NCI-H1417 (cell line): ENCODE measurements at places on chromosomes 3 and 15.
A peak's percentile ranks its signal among the peaks of the same experiment; 100 is the strongest.

GRCh38 chr3:41601404-41601987, 360.4 kb downstream of the ULK4 start:
- DNase-seq: no peak

DNA sequence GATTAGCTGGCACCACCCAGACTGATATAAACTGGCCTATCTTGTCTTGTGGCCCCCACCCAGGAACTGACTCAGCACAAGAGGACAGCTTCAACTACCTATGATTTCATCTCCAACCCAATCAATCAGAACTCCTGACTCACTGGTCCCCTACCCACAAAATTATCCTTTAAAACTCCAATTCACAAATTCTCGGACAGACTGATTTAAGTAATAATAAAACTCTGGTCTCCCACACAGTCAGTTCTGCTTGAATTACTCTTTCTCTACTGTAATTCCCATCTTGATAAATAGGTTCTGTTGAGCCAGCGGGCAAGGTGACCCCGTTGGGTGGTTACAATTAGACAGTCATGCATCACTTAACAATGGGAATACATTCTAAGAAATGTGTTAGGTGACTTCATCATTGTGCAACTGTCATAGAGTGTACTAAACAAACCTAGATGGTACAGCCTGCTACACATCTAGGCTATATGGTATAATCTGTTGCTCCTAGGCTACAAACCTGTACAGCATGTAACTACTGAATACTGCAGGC, 48.1 kb upstream of the MAP4 start:
- DNase-seq: no peak

- no peak for DNase-seq
Observed at GRCh38 chr3:132290833-132291232, 26.4 kb upstream of the ACP3 start.

- no peak for DNase-seq
Observed at GRCh38 chr3:49401766-49402165, 10.0 kb downstream of the RHOA start.

DNA sequence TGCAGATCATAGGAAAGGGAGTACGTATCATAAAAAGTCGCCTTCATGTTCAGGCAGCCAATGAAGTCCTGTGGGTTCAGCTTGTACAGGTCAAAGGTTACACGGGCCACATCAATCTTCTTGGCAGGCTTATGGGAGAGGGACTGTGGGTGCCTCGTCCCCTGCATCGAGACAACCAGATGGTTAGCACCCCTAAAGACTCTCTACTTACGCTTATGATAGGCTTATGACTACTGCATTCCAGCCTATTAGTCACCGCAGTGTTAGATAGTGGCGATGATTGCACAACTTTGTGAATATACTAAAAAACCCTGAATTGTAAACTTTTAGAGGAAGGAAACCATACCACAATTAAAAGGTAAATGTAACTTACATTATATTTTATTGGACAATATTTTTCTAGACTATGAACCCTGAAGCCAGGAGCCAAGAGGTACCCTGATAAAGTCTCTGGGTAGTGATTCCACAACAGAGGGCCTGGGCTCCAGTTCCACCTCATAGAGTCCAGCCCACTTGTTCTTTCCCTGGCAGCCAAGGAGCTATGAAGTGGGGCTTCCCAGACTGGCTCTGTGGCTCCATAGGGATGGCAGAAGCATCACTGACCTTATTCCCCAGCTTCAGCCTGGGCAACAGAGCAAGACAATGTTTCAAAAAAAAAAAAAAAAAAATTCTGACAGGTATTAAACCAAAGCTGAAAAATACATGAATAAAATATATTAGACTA, 2.5 kb upstream of the FANCD2 start:
- no peak for DNase-seq

DNA sequence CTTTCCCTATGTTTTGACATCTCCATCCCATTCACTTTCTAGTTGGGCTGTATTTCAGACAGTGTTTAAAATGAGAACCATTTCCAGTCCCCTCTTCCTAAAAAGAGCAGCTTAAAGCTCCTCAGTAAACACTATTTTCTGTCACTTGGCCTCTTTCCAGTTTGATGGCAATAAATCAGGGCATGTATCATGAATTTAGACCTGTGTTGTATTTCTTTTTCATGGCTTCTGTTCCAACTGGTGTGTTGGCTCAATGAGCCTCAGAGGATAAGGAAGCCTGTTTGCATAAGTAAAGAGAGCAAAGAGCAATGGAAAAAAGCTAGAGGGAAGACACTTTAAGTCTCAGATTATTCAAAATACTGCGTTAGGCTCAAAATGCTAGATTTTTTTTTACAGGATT, 7.2 kb downstream of the CCDC80 start:
- DNase-seq: peak; percentile 16

- no peak for DNase-seq
Observed at GRCh38 chr3:174337227-174337626, 521.9 kb upstream of the NAALADL2 start.

DNA sequence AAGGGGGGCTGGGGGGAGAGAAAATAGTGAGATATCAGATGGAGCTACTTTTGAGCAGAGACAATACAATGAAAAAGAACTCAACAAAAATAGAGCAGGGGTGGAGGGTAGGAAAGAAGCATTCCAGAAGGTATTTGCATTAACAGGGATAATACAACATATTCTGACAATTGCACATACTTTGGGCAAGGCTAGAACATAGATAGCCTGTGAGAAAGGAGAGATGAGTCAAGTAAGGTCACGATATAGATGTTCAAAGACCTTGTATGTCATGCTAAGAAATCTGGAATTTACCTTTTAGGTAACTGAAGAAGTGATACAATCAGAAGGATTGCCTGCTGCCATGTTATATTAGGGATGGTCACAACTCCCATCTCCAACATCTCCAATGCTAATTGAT, 155.2 kb downstream of the GSK3B start:
- no peak for DNase-seq

- DNase-seq: no peak
Observed at GRCh38 chr3:187706971-187707370, 4.6 kb upstream of the RTP2 start.

DNA sequence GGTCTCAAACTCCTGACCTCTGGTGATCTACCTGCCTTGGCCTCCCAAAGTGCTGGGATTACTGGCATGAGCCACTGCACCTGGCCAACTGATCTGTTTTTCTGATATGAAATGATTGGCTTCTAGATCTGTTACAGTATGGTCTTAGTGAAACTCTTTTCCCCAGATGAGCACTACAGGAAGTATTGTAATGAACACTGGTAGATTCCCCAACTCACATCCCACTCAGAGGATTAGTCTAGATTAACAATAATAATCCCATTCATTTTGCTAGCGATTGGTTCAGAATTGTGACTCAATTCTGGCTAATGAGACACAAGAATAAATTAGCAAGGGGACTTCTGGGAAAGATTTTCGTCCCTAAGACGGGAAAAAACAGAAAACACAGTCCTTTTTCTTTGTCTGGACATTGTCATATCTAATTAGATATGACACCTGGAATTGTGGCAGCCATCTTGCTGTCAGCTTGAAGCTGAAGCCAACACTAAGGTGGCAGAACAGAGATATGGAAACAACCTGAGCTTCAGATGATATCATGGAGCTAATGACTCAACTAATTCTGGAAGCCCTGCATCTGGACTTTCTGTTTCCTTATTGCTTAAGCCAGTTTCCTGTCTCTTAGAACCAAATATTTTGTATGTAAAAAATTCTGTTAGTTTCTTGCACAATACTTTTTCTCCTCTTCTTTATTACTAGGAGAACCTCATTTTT, 17.4 kb upstream of the NPTN start:
- DNase-seq: no peak
